ENCODE measurements at places on chromosomes 2 and 18.

DNA sequence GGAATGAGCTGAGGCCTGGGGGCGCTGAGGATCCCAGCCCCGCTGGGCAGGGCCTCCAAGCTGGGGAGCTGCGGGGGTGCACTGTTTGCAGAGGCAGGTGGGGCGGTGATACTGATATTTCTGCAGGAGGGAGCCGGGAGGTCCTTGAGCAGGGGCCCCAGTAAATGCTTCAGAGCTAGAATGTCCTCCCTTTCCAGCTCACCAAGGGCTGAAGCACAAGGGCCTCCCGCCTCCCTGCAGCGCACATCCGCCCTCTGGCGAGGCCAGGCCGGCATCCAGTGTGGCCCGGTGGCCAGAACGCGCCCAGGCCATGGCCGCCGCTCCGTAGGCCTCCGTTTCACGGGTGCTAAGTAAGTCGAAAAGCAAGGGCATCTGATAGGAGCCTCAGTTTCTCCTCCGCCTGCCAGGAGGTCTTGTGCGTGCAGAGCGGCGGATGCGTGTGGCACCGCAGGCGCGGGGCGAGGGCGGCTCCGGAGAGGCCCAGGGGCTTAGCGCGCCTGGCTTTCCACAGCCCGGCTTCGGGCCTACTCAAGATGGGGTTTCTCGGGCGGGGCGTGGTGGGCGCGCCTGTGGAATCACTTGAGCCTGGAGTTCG is 29.5 kb upstream of the CHMP1B start:
- no peak for DNase-seq

DNA sequence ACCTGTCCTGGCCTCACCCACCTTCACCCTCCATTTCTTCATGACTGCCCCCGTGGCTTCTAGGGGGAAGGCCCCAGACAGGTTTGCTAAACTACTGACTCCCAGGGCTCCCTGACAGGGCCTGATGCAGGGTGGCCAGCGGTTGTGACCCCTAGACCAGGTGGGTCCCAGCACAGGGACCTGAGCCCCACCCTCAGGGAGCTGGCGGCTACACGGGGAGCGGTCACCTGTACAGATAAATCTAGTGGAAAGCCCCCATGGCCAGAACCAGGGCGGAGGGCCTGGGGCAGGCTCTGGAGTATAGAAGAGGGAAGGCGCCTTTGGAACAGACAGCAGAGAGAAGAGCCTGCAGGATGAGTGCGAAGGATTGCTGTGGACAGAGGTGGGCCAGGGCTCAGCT is 42.5 kb upstream of the PLB1 start:
- no peak for DNase-seq

DNA sequence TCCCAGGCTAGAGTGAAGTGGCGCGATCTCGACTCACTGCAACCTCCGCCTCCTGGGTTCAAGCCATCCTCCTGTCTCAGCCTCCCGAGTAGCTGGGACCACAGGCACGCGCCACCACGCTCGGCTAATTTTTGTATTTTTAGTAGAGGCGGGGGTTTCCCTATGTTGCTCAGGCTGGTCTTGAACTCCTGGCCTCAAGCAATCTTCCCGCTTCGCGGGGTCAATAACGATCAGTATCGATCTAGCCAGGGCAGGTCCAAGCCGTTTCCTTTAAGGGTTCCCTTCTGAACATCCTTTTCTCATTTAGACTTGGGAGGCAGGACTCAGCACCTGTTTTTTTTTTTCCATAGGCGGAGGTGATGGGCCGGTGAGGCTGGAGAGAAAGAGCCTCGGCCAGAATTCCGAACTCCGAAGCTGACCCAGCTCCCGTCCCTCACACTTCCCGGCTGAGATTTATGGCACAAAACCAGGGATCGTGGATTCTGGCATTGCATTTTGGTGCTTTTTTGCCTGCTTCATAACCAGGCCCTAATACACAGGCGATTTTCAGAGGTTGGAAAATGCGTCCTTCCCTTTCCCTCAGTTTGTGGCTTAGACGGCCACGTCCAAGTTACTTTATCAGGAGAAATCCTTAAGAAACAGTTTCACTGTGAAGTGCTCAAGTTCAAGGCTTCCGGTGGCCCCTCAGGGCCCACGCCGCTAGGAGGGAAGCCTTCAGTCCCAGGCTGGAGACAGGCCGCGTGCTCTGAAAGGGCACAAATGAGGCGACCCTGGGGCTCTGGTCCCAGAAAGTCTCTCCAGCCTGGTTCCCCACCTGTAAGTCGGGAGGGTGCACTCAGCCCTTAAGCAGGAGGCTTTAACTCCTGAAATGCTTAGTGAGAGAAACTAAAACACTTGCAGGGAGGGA is 998 bp upstream of the SLC66A3 start:
- no peak for DNase-seq

GRCh38 chr18:22839340-22839821 is 93.7 kb upstream of the RBBP8 start:
- no peak for DNase-seq

DNA sequence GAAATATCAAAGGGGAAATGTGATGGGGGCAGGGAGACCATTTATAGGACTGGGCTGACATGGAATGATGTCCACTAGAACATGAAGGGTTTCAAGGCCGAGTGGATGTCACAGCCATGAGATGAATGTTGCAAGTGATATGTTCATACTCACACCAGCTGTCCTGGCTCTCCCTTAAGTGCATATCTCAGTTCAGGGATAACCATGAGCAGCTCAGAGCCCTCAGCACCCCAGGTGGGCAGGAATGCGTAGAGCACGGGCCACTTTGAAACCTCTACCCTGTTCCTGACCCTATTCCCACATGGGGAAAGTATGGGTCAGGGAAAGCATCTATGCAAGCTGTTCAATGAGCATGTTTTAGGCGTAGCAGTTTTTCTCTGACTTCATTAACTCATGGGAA is 12.4 kb upstream of the EML4 start:
- no peak for DNase-seq

Measured in kidney tubule cell (primary cell).